IPS DF 19.7 (cell line): ENCODE measurements at places on chromosomes 7 and 10.

DNA sequence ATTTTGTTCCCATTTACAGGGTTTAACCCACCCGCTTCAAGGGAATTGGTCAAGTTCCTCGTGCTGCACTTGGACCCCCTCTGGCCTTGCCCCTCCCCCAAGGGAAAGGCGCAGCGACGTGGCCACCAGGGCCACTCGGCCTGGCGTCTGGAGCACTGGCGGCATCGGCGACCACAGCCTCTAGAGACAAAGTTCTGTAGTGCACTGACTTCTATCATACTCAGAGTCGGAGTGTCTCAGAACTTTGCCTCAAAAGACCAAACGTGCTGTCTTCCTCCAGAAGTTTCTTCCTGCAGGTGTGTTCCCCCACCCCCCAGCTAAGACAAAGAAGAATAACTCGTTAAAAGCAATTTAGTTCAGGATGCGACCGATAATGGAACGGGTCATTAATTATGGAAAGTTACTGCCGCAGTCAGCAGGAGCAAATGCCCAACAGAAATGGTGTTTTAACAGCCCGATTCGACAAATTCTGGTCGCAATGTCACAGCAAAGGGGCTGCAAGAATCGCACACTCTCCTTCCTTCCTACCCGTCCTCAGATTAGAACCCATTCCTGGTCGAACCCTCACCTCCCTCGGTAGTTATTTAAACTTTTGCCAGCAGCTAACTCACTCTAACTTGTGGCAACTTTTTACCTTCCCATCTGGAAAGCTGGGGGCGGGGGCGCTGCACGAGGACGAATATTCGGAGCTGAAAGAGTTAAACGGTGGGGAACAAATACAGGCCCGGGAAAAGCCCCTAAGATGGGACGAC, 202.1 kb upstream of the NFE2L3 start:
- DNase-seq, result no peak

GRCh38 chr10:60916025-60916424, 28.0 kb downstream of the RHOBTB1 start:
- peak; percentile 30 for DNase-seq

GRCh38 chr10:58756130-58756719, 243.6 kb downstream of the BICC1 start:
- no peak for DNase-seq

GRCh38 chr10:23359692-23360380, 15.2 kb upstream of the C10orf67 start:
- no peak for DNase-seq

DNA sequence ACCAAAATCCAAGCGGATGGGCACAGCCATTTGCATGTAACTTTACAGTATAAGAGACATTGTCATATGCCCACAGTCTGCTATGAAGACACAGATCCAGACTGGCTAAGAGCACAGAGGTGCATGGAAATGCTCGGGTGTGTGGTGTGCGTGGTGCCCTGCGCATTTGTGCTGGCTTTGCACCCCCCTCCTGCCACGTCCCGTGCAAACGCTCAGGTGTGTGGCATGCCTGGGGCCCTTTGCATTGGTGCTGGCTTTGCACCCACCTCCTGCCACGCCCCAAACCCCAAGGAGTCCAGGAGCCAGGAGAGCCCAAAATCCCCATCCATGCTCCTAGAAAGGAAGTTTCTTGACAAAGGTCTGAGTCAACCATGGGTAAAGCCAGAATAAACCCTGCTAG, 306.2 kb downstream of the PTPRN2 start:
- no peak for DNase-seq

DNA sequence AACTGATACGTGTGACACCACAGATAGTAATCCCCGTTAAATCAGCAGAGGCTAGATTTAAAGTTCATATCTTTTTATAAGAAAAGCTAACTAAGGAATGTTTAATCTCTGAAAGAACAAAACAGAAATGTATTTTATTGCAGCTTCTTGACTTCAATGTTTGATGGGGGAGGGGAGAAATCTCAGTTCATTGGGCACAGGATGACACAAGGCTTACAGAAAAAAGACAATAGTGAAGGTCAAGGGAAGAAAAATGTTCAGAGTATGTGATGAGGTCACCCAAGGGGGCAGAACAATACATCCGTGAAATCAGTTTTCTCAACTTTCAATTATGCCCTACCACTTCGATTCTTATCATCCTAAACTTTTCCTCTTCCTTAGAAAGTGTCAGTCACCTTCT, 102.9 kb downstream of the ELAPOR2 start:
- DNase-seq, result no peak

DNA sequence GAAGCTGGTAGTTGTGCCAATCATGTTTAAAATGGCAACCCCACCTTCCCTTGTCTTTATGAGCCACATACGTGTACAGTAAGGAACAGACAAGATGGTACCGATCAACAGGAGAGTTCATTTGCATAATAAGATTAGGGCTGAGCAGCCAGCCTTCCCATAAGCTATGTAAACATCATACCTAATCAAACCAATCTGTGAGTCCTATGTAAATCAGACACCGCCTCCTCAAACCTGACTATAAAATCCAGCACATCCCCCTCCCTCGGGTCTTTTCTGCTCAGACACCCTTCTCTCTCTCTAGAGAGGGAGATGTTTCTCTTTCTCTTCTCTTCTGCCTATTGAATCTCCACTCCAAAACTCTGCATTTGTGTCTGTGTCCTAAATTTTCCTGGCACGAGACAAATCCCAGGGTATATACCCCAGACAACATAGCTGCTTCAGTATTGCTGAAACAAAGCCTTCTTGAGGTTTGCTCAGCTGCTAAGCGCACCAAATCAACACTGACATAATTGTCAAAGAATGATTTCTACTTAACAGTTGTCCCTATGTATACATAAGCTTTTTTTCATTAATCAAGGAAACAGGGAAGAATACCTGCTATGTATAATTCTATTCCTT, 279.2 kb downstream of the THSD7A start:
- DNase-seq, result no peak

DNA sequence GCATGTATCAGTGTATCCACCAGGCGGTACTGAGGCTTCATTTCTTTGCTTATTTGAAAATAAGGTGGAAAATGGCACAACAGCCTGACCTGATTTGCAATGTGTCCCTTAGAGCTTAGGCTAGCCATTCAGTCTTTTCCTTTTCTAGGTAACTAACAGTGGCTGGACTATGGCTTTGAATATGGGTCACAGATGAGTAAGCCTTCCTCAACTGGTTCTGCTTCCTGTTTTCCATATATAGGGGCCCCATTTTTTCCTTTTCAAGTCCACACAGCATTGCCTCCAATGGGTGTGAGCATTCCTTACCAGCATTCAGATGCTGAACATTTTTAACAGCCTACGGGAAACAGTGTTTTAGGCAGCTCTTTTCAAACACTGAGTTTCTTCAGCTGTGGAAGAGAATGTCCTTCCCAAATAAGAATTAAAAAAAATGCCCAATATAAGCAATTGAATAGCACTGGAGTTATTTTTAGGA, 3.9 kb upstream of the ITGB1 start:
- DNase-seq, result peak; percentile 68

- no peak for DNase-seq
Observed at GRCh38 chr7:157874208-157874816, 537.5 kb downstream of the DNAJB6 start.

DNA sequence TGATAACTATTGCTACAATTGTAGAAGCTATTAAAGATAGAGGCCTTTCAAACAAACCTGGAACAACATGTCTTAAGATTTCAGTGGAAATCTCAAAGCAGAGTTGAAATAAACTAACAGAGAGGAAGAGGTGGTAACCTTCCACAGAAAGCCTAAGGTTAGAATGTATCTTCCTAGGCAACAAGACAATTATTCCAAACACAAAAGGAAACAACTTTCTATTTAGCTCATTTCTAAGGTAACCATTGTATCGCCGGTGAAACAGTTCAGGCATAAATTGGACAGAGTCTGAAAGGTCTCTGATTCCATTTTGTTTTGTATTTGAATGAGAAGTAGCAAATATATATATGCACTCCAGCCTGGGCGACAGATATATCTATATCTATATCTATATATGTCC, 30.7 kb upstream of the HYCC1 start:
- no peak for DNase-seq

DNA sequence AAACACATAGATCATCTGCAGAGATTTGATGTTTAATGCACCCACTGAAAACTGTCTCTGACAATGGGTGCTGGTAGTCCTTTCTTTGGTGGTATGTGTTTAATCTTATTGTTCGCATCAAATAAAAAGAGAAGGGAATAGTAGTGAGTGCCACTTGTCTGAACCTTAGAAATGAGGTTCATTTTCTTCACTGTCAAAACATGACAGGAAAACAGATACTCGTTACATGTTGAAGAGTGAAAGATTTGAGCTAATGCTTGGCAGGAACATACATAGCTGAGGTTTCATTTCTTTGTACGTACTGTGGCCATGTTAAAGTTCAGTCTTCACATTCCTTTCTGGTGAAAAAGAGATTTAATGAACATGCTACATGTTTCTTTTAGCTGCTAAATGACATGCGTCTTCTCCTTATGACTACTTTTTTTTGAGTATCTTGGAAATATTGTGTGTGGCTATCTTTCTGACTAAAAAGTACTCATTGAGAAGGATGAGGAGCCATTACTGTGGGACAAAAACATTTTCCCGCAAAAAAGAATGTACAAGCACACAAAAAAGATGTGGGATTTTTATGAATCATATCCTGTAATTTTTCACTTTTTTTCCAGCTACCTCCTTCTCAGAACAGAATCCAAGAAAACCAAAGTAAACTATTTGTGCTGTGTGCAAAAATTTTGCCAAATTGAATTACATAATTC, 108.0 kb downstream of the TWIST1 start:
- no peak for DNase-seq

GRCh38 chr7:125409921-125410320, 480.3 kb upstream of the POT1 start:
- DNase-seq, result no peak

DNA sequence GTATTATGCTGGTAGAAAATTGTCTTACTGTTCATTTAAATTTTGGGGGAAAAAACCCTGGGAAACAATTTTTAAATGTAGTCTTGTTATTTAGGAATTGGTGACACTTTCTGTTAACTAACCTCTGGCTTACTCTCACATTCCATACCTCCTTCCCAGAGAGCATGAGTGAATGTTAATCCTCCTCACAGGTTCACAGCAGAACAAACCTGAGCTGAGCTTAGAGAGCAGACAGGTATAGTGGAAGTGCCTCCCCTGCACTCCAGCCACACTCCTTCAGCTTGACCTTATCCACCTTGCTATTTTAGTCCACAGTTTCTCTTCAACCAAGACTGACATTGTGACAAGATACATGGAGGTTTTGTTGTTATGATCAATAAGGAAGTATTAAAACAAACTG, 235.9 kb downstream of the FOXP2 start:
- DNase-seq, result no peak

DNA sequence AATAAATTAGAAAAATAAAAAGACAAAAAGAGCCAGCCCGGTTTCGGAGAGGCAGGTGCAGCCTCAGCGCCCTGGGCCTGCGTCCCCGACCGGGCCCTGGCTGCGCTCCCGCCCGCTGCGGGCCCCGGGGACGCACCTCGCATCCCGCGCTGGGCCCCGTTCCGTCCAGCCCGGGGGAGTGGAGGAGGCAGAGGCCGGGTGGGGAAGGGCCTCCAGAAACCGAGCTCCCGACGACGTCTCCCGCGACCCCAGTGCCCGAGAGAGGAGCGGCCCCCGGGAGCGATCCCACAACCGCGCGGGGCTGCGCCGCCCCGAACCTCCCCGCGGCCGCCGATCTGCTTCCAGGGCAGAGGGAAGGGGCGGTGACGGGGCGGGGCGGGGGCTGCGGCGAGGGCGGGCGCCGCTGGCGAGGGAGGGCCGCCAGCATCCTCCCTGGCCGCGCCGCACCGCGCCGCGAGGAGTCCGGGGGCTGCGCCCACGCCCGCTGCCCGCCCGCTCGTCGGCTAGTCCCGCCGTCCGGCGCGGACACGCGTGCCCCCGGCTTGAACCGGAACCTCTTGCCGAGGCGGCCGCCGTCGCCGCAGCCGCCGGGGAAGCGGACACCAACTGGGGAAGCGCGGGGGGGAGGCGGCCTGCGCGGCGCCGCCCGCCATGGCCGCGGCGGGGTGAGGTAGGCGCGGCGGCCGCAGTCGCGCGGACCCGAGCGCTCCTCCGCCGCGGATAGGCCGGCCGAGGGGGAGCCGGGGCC, at the start of gene CCNY:
TSS of gene CCNY (plus strand) at position 426 of the 748 bp plus-strand sequence. CDS start 545 bp downstream, outside the sequence.
- DNase-seq, result no peak

- DNase-seq, result no peak
Observed at GRCh38 chr7:90025771-90026170, 128.5 kb upstream of the STEAP1 start.

GRCh38 chr7:452791-453455, 66.7 kb downstream of the PDGFA start:
- no peak for DNase-seq

- DNase-seq, result no peak
Observed at GRCh38 chr10:29838539-29838938, 203.8 kb upstream of the SVIL start.

DNA sequence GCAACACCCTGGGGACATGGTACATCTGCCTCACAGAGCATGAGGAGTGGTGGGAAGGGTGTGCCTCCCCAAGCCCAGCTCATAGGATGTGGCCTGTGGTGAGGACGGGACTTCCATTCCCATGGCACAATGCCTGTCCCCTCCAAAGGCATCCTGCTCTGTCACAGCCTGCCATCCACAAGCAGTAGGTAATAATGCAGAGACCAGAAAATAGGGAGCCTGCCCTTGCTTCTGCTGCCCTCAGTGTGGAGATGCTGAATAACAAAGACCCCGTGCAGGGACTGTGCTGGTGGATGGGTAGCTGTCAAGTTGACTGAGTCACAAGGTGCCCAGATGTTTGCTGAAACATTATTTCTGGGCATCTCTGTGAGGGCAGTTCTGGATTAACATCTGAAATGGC, 199.9 kb upstream of the GRB10 start:
- no peak for DNase-seq

DNA sequence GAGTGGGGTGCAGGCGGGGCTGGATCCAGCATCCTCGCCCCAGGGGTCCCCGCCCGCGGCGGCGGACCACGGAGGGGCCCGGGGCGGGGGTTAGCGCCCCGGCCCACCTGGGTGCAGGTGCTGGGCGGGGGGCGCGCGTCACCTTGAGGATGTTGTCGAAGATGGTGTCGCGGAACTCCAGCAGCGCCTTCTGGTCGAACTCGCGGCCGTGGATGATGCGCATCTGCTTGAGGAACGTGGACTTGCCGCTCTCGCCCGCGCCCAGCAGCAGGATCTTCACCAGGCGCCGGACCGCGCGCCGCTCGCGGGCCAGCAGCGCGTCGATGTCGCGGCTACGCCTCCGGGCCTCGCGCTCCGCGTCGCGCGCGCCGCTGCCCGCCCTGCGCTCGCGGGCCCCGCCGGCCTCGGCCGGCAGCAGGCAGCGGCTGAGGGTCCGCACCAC, 376 bp downstream of the GNA12 start:
- no peak for DNase-seq

GRCh38 chr10:34010891-34011290, 676.4 kb upstream of the NRP1 start:
- DNase-seq, result no peak

DNA sequence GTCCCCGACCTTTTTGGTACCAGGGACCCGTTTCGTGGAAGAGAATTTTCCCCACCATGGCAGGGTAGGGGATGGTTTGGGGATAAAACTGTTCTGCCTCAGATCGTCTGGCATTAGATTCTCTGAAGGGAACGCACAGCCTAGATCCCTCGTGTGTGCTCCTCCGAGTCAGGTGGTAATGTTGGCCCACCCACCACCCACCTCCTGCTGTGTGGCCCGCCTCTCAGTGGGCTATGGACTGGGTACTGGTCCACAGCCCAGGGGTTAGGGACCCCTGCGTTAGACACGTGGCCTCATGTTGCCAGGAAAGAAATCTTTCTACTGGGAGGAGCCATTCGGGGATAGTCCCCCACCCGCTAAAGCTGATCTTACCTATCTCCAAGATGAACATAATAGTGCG, 27.0 kb downstream of the PFKFB3 start:
- DNase-seq, result no peak

GRCh38 chr7:81080553-81080952, 161.7 kb upstream of the SEMA3C start:
- no peak for DNase-seq
